H1 (cell line): ENCODE measurements at places on chromosomes 3 and 15. TPM values are rescaled to one million over a fixed set of nuclear protein-coding genes. Genes with fewer than 3 reads are reported as not detected.

- DNase-seq = no peak
Measured at GRCh38 chr15:89860891-89861290, 32.9 kb downstream of the AP3S2 start.

- DNase-seq = no peak
Measured at GRCh38 chr3:4982773-4983738, 3.8 kb downstream of the BHLHE40 start.

- DNase-seq = peak; percentile 85
Measured at GRCh38 chr15:40511472-40512133, 40.8 kb downstream of the CHST14 start.

DNA sequence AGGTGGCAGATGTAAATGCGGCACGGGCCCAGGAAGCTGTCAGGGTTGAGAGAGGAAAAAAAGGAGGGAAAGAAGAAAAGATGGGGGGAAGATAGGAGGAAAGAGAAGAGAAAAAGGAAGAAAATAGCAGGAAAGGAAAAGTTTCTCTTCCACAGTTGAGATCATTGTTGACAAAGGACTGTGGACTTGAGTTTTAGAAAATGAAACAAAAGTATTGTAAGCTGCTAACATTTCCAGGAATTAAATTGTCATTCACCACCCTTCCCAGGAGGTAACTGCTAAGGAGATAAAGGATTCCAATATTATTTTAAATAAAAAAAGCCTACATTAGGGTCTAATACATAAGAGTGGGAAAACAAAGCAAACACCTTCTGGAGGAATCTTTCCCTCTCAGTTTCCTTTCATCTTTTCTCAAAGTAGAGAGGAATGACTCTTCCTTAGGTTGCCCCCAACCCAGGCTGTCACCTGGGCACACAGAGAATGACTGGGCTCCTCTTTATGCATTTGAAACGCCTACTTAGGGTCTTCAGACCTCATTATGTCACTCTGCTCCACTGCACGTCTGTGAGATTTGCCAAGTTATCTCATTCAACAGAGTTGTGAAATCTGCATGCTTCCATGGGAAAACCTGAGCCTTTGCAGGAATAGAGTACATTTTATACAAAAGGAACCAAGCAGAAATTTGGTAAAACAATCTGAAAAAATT, 194.0 kb downstream of the TNIK start:
- DNase-seq = no peak

DNA sequence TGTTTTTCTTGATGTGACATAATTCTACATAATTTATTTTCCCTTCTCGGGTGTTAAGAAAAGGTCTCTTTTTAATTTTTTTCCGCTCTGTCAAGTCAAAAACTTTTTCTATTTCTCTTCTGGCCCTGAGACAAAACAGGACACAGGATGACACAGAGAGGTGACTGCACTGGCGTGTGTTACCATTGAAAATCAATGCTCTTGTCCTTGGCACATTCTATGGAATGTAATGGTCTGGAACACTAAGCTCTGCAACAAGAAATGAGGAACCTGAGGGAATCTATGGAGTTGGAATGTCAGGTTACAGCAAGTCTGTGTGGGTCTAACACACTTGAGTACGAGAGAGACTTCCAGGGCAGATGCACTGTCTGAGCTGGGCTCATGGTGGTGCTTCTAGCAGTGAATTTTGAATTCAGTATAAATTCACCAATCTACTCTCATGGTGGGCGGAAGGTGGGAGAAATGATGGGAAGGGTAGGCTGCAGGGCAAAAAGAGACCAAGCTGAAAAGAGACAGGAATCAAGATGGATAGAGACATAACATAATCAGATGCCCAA, 508.3 kb downstream of the TUSC7 start:
- DNase-seq = no peak

- no peak for DNase-seq
Measured at GRCh38 chr15:98801234-98801561, 152.9 kb downstream of the IGF1R start.

GRCh38 chr3:130558366-130558765, 41.4 kb downstream of the COL6A6 start:
- no peak for DNase-seq

DNA sequence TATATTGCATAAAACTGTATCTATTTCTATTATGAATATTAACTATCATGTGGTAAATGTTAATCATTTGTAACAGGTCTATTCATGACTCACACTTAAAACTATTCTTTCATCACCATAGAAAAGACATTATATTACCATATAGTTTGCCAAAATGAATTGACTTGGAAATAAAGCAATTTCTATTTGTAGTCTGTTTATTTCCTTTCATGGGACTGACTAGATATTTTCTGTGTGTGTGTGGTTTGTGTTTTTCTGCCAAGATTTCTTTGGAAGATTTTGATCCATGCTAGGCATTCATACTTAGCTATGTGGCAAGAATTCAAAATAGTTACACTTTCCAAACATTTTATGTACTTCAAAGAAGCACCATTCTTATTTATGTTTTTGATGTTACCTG, 522.5 kb upstream of the AGTR1 start:
- no peak for DNase-seq

DNA sequence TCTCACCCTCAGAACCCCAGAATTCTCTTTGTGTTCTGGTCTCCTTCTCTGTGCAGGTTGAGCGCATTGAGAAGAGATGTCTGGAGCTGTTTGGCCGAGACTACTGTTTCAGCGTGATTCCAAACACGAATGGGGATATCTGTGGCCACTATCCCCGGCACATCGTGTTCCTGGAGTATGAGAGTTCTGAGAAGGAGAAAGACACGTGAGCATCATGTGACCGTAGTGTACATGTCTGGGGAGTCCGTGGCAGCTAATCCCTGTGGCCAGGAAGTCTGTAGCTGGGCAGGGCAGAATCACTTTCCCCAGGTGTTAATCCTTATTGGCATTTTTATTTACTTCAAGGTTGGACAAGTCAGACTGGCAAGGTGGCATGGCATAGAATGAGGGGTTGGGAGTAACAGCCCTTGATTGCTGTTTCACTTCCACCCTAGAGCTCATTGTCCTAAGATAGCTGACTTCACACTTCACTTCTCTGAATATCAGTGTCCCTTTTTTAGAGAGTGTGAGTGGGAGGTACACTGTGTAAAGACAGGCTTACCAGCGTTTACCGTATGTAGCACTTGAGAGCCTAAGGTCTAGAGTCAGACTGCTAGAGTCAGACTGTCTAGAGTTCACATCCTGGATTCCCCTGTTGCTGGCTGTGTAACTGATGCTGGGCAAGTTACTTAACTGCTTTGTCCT, 4.4 kb downstream of the MTMR14 start:
- DNase-seq = no peak

DNA sequence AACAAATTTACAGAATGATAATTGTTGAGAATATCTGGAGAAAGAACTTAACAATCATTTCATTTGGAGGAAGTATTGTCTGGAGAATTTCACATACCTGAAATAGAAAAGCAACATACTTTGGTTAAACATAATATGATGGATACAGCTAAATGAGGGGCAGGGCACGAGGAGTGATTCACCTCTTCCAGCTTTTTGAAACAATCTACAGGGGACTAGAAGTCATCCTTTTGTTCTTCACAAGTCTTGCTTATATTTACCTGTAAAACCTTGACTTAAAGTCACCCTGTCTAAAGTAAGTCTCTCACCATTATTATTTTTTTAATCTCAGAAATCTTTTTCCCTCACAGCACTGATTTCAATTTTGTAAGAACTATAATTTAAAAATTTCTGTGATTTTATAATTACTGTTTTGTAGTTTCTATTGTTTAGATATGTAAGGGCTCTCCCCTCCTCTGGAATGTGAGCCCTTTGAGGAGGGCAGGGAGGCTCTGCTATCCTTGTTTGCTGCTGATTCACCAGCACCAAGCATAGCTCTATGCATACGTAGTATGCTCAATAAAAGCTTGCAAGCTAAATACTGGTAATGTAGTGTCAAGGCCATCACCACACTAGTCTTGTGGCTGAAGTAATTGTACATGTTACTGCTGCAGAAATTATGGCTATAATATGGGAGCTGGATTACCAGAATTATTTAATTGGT, 193.9 kb upstream of the THRB start:
- DNase-seq = no peak

- DNase-seq = no peak
Measured at GRCh38 chr15:48984021-48984710, 20.4 kb upstream of the SHC4 start.

GRCh38 chr3:4797201-4797705, 182.0 kb upstream of the BHLHE40 start:
- DNase-seq = no peak

GRCh38 chr3:173943264-173943663, 545.7 kb downstream of the NLGN1 start:
- DNase-seq = no peak

DNA sequence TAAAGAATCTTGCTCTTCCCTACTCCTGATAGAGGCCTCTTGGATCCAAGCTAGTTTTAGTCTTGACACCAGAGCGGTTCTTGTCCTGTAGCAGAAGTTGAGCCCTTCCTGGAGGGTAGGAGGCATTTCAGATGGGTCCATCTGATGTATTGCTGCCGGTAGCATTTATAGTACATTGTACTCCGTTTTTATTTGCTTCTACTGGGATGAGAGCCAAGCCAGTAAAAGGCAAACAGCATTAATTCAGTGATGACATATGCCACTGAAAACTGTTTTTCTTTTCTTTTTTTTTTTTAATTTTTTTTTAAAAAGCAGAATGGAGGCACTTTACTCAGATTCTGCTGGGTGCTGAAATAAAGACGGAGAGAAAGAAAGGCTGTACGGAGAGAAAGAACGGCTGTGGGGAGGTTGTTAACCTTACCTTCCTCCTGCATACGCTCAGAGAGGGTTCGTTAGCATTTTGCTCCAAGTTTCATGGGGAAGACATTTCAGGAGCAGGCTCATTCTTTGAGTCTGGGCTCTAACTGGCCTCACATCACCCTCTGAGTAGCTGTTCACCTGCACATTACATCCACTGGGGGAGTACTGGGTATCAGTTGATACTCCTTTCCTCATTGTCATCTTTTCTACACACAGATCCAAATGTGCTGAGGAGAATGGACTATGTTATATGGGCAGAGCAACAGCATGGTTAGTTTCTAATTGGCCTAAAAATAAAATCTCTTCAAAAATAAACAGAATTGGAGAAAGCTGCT, 161.5 kb downstream of the FEZF2 start:
- DNase-seq = no peak

DNA sequence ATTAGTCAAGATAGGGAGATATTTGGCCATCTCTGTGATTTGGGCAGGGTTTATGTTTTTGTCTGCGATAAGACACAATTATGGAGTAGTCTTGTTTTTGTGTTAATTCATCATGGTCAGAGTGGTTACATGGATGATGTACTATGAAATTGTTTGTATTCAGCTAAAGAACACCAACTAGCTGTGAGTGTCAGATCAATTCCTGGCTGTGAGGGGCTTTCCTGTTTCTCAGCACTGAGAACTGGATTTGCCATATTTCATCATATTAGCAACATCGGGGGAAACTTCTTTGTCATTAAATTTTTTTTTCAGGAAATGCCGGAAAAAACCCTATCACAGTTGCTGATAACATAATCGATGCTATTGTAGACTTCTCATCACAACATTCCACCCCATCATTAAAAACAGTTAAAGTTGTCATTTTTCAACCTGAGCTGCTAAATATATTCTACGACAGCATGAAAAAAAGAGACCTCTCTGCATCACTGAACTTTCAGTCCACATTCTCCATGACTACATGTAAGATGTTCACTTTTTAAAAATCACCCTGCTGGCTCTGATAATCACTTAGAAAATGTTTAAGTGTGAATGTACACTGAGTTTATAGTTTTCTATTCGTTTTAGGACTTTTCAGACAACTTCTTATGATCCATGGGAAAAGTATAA, 49.2 kb downstream of the PARP15 start:
- no peak for DNase-seq

- no peak for DNase-seq
Measured at GRCh38 chr3:48614044-48614443, 4.6 kb upstream of the UQCRC1 start.

DNA sequence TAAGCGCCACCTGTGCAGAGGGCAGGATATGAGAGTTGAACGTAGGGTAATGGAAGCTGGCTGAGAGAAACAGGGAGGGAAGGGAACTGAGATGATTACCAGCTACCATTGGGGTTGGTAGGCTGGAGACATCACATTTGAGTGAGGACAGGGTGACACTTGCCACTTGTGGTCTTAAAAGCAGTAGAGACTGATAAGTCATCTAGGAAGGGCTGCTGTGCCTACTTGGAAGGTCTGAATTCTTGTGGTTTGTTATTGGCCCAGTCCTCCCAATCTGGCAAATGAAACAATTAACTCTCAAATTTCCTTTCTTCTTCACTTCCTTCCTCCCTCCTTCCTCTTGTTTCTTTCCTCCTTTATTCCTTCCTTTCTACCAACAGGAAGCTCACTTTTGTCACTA, 46.8 kb downstream of the COL6A5 start:
- no peak for DNase-seq

The RAB6B gene
- total RNA-seq = 15.6 and 16.8 TPM in 2 replicates

The LMAN1L gene
- not detected in 2 replicates for total RNA-seq

The TNFSF10 gene
- not detected in 2 replicates for total RNA-seq

The SKIL gene
- total RNA-seq = 266 and 277 TPM in 2 replicates

The ERICH6 gene
- not detected in 2 replicates for total RNA-seq

The UCN2 gene
- total RNA-seq = not detected in 2 replicates
